ENCODE measurements at places on chromosomes 7 and 10. TPM values are rescaled to one million over a fixed set of nuclear protein-coding genes. Genes with fewer than 3 reads are reported as not detected.

DNA sequence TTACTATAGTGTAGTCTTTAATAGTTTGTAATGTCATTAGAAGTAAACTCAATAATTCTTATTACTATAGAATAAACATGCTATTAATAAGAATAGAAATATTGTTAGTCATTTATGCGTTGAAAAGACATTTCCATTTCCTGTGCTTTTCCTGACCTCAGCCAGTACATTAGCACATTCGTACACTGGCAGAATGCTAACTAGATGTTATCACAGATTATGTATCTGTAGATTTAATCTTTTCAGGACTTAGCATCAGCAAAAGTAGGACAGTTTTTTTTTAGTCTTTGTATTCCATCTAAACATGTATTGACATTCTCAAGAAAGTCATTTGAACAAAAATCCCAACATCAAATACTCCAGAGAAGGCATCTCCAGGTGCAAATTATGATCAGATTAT, 158.5 kb downstream of the EXOC4 start:
- H3K4me1 ChIP-seq: no peaks in the 10 kb centered on the region
- H3K27ac ChIP-seq: no peak overlapping the region
- no peaks in the 10 kb centered on the region for H3K27me3 ChIP-seq
- no peak for DNase-seq
- H3K4me3 ChIP-seq: no peak overlapping the region

DNA sequence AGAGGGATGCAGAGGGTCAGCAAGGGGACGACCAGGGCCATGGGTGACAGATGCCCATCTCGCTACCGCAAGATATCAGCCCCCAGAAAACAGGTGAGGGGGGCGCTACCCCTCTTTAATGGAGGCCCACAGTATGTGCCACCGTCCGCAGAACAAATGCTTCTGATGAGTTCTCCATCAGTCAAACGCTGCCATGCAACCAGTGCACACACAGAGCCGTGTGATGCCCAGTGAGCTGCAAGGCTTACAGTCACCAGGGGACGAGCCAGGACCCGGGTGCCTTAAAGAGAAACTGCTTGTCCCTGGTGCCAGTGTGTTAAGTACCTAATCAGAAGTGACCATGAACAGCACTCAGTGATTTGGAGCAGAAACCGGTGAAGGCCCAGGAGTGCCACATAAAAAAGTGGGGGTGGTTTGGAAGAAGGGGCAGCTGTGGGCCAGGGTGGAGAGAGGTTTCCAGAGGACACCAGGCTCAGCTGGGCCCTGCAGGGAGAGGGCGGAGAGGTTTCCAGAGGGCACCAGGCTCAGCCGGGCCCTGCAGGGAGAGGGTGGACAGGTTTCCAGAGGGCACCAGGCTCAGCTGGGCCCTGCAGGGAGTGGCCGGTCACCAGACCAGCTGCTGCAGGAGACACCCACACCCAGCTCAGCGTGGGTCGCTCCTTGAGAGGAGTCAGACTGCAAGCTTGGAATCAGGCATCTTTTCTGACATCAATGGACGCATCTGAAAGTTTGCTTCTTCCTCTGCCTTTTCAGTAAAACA, 50.9 kb downstream of the TCERG1L start:
- H3K36me3 ChIP-seq: no peaks in the 10 kb centered on the region

DNA sequence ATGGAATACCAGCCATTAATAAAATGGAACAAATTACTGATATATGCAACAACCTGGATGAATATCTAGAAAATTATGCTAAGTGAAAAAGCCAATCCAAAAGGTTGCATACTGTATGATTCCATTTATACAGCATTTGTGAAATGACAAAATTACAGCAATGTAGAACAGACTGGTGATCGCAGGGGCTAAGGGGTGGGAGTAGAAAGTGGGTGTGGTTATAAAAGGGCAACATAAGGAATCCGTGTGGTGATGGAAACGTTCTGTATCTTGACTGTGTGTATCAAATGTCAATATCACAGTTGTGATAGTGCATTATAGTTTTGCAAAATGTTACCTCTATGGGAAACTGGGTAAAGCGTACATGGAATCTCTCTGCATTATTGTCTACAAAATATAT, 15.0 kb downstream of the CEP41 start:
- no peaks in the 10 kb centered on the region for H3K36me3 ChIP-seq
- DNase-seq: no peak

DNA sequence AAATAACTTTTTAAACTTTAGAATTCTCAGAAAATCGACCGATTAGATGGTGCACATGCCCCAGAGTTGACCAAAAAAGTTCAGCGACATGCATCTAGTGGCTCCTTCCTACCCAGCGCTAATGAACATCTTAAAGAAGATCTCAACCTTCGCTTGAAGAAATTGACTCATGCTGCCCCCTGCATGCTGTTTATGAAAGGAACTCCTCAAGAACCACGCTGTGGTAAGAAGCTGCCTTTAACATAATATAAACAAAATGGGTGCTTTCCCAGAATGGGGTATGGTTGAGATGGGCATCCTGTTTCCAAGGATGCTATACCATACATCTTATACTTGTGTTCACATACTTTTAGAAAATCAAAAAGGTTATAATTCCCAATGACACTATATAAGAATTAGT, 24.6 kb downstream of the GLRX3 start:
- H3K4me1 ChIP-seq: no peaks in the 10 kb centered on the region
- H3K36me3 ChIP-seq: peaks cover 46% of the 10 kb centered on the region
- H3K4me3 ChIP-seq: no peak overlapping the region
- no peak for DNase-seq

DNA sequence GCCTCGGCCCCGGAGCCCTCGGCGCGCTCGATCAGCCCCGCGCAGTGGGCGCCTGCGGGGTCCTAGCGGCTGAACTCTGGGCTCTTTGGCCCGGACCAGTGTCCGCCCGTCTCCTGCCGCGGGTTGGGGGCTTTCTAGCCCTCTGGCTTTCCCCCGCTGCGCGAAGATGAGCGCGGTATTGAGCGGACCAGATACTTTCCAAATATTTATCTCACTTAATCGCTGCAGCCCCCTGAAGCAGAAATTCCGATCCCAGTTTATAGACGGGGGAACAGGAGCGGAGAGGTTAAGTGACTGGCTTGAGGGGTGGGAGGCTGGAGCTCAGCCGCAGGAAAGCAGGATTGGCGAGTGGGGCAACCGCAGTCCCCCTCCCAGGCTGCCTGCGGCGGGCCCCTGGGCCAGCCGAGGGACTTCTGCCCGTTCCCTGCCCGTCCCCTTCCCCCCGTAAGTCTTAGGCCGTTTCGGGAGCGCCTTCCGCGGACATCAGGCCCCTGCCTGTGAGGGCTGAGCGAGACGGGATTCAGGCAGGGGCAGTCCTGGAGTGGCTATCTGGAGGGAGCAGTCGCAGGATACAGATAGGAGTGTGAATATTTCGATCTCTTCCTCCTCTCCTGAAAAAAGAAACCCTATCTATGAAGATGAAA, 565 bp downstream of the STRIP2 start:
- H3K4me1 ChIP-seq: peaks cover 15% of the 10 kb centered on the region
- H3K4me3 ChIP-seq: peak overlapping the region; percentile 71
- no peaks in the 10 kb centered on the region for H3K36me3 ChIP-seq
- H3K27me3 ChIP-seq: peaks cover 13% of the 10 kb centered on the region
- H3K27ac ChIP-seq: no peak overlapping the region

DNA sequence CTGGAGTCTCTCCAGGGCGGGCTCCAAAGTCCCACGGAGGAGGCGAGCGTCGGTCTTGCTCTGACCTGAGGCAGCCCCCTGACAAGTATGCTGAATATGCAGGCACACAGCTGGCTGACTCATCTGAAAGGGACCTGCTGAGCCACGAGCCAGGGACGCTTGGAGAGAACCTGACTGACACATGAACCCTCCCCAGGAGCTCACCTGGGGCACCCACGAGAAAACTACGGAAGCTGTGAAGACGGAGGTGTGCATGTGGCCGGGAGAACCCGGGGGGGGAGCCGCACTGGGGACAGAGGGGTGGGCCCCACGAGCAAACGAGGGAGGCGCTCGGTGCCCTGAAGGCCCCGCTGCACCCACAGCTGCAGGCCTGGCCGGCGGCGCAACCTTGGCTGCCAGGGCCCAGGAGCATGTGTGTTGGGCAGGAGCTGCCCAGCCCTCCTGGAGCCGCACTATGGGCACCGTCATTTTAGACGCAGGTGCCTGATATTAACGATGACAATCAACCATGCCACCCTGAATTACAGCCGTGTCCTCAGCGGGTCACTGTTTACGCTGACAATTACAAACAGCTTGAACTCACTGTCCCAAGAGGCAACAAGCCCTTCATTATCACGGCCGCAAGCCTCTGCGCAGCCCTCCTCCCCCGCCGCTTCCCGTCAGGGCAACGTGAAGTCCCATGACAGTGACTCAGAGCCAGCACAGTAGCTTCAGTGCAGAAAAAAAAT, 64.7 kb downstream of the DIP2C start:
- H3K27ac ChIP-seq: peak overlapping the region; percentile 73
- H3K36me3 ChIP-seq: no peaks in the 10 kb centered on the region
- no peaks in the 10 kb centered on the region for H3K27me3 ChIP-seq
- DNase-seq: peak; percentile 85
- peaks cover 28% of the 10 kb centered on the region for H3K4me1 ChIP-seq

- no peaks in the 10 kb centered on the region for H3K27me3 ChIP-seq
- H3K36me3 ChIP-seq: peaks cover 48% of the 10 kb centered on the region
- no peak overlapping the region for H3K27ac ChIP-seq
- no peak overlapping the region for H3K4me3 ChIP-seq
- DNase-seq: no peak
- H3K4me1 ChIP-seq: no peaks in the 10 kb centered on the region
Measured at GRCh38 chr7:77619314-77619713, 76.9 kb upstream of the RSBN1L start.

DNA sequence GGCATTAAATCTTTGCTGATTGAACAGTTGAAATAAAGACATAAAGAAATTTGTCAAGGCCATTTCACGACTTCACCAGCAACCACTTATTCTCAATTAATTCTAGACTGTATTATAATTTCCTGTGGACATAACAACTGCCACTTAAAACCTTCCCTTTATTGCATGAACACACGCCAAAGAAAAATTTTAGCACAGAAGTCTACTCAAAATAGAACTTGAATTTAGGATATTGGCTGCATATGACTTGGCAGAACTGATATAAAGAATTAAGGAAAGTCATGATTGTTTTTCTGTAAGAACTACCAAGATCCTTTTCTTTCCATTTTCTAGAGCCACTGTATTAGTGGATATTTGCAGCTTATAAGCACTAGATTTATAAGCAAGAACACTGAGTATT, 226.5 kb upstream of the AKR1E2 start:
- H3K4me3 ChIP-seq: no peak overlapping the region
- no peaks in the 10 kb centered on the region for H3K4me1 ChIP-seq
- H3K36me3 ChIP-seq: no peaks in the 10 kb centered on the region
- no peaks in the 10 kb centered on the region for H3K27me3 ChIP-seq

GRCh38 chr7:143426479-143427142, 16.6 kb upstream of the TAS2R60 start:
- no peak overlapping the region for H3K27ac ChIP-seq
- no peaks in the 10 kb centered on the region for H3K27me3 ChIP-seq
- no peak overlapping the region for H3K4me3 ChIP-seq
- DNase-seq: no peak

- peaks cover 3% of the 10 kb centered on the region for H3K4me1 ChIP-seq
- H3K36me3 ChIP-seq: no peaks in the 10 kb centered on the region
- no peak overlapping the region for H3K27ac ChIP-seq
- no peaks in the 10 kb centered on the region for H3K27me3 ChIP-seq
Measured at GRCh38 chr7:25091176-25091575, 33.9 kb downstream of the CYCS start.

DNA sequence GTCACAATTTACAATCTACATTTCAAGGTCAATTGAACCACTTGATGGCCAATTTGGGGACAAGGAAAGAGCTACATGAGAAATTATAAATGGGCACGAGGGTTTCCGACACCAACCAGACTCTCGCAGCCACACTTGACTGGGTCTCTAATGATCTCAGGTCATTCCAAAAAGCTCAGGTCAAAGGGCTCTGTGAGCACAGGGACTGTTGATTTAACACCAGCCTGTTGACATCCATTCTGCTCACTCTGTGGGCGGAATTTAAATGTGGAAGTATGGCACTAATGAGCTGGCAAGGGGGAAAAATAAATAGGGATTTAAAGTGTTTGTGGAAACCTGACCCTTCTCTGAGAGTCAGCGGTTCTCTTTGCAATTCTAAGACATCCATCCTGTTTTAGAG, 810.7 kb upstream of the AUTS2 start:
- no peaks in the 10 kb centered on the region for H3K27me3 ChIP-seq
- DNase-seq: no peak
- H3K27ac ChIP-seq: no peak overlapping the region

The PRSS1 gene
- not detected for total RNA-seq

The VSTM2A gene
- total RNA-seq: 0.49 TPM

The CYP3A4 gene
- 7.8 TPM for total RNA-seq

The CRCP gene
- total RNA-seq: 67.2 TPM

The PIK3AP1 gene
- 4.7 TPM for total RNA-seq

The CYP2C19 gene
- 1.3 TPM for total RNA-seq

The PRXL2A gene
- 106 TPM for total RNA-seq

The PTF1A gene
- total RNA-seq: not detected

The KIFBP gene
- 21.5 TPM for total RNA-seq

Measured in suprapubic skin (tissue), 4 donors.